ENCODE measurements at places on chromosomes 1 and 21. TPM values are rescaled to one million over a fixed set of nuclear protein-coding genes. Genes with fewer than 3 reads are reported as not detected.

GRCh38 chr1:16038620-16038912 is 5.0 kb upstream of the CLCNKB start:
- no peak overlapping the region for H3K4me3 ChIP-seq
- H3K27me3 ChIP-seq: no peaks in the 10 kb centered on the region
- H3K36me3 ChIP-seq: no peaks in the 10 kb centered on the region

DNA sequence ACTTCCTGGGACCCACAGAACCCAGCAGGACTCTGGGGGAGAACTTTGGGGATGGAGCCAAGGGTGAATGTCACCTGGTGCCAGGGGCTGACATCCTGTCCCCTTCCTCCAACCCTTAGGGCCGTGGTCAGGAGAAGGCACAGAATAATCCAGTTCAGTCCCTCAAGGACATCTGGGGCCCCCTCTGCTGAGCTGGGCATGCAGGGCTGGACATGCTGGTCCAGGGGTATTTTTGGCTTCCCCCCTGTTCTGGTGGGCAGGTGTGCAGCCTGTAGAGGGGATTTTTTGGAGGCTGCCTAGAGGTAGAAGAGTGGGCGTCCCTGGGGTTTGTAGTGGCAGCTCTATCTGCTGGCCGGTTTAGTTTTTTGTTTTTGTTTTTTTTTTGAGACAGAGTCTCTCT is 3.4 kb upstream of the CROCC start:
- no peak for DNase-seq
- H3K4me1 ChIP-seq: peaks cover 19% of the 10 kb centered on the region
- H3K36me3 ChIP-seq: no peaks in the 10 kb centered on the region
- H3K27ac ChIP-seq: no peak overlapping the region
- peaks cover 5% of the 10 kb centered on the region for H3K27me3 ChIP-seq

DNA sequence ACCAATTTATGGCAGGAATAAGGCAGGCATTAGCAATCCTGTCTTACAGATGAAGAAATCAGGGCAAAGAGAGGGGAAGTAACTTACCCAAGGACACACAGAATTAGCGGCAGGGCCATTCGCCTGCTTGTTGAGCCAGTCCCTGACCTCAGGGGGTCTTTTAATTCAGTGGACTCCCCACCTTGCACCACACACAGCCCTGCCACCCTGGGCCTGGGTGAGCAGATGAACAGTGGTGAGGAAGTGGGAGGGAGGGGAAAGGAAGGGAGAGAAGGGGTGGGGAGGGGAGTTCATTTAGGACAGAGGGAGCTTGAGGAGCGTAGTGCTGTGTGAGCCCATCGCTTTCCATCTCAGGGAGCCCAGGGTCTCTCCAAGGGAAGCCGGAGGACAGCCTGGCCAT is 34.7 kb downstream of the GLIS1 start:
- no peak for DNase-seq
- no peak overlapping the region for H3K4me3 ChIP-seq
- H3K4me1 ChIP-seq: no peaks in the 10 kb centered on the region
- peaks cover 9% of the 10 kb centered on the region for H3K27me3 ChIP-seq
- H3K27ac ChIP-seq: no peak overlapping the region
- no peaks in the 10 kb centered on the region for H3K36me3 ChIP-seq

DNA sequence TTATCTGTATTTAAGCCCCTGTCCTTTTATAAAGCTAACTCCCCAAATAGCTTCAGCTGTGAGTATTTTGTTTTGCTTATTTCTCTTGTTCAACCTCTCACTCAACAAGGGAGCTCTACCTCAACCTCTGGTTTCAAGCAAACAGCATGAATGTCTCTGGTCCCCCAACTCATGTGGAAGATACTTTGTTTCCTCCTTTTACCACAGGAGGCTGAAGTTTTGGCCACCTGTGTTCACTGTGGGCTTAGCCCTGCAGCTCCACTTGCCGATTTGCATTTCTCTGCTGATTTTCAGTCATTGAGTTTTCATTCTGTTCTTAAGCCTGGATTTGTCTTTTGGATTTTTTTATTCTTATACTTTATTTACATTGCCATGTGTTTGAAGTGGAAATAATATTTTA is 613.1 kb downstream of the USP25 start:
- DNase-seq: no peak
- H3K27ac ChIP-seq: no peak overlapping the region
- no peak overlapping the region for H3K4me3 ChIP-seq
- H3K27me3 ChIP-seq: no peaks in the 10 kb centered on the region

- no peak overlapping the region for H3K4me3 ChIP-seq
- H3K4me1 ChIP-seq: no peaks in the 10 kb centered on the region
- H3K27me3 ChIP-seq: peaks cover 2% of the 10 kb centered on the region
- no peak overlapping the region for H3K27ac ChIP-seq
- H3K36me3 ChIP-seq: no peaks in the 10 kb centered on the region
Observed at GRCh38 chr1:183061194-183061593, 38.0 kb downstream of the LAMC1 start.

DNA sequence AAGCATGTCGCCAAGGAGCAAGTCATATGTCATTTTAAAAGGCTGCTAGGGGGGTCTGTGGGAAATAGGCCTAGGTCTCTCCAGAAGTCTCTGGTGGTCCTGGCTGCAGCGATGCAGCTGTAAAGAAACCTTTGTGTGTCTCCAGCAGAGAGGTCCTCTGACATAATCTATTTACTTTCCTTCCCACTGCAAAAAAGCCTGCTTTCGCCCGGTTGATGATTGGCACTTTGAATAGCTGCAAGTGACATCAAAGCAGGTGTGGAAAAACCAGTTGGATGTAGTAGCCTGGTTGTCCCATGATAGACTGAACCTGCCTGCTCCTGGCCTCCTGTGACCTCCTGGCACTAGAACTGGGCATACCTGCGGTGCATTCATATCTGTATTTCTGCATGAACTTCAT is 13.8 kb downstream of the RASSF5 start:
- H3K27me3 ChIP-seq: no peaks in the 10 kb centered on the region
- DNase-seq: no peak
- no peaks in the 10 kb centered on the region for H3K36me3 ChIP-seq
- no peak overlapping the region for H3K4me3 ChIP-seq
- H3K27ac ChIP-seq: no peak overlapping the region

The MEX3A gene
- 1.6 TPM for total RNA-seq

GRCh38 chr1:7389201-7389905 is 381.7 kb upstream of the VAMP3 start:
- no peak overlapping the region for H3K27ac ChIP-seq
- no peak overlapping the region for H3K4me3 ChIP-seq
- no peaks in the 10 kb centered on the region for H3K36me3 ChIP-seq
- no peaks in the 10 kb centered on the region for H3K27me3 ChIP-seq
- H3K4me1 ChIP-seq: no peaks in the 10 kb centered on the region

DNA sequence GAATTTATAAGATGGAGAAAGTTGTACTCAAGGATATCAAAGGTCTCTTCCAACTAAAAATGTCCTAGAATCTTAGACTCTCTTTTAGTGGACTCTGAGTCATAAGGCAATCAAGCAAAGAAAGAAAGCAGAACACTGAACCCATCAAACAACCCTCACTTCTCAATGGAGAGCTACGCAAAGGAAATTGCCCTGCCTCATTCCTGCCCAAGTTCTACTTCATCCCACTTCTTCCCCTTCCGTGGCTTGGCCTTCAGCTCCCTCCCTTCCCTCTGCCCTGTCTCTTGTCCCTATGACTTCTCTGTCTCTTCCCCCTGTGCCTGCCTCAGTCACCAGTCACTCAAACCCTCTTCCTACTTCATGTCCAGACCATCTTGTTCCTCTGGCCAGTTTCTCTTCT is 58.5 kb downstream of the RIMS3 start:
- H3K27ac ChIP-seq: no peak overlapping the region
- H3K27me3 ChIP-seq: peaks cover 12% of the 10 kb centered on the region
- H3K4me3 ChIP-seq: no peak overlapping the region
- DNase-seq: no peak
- H3K36me3 ChIP-seq: no peaks in the 10 kb centered on the region
- H3K4me1 ChIP-seq: no peaks in the 10 kb centered on the region

The KCNJ9 gene
- total RNA-seq: not detected

GRCh38 chr1:217407534-217408001 is 223.3 kb downstream of the GPATCH2 start:
- H3K27me3 ChIP-seq: no peaks in the 10 kb centered on the region
- H3K27ac ChIP-seq: no peak overlapping the region
- H3K4me3 ChIP-seq: no peak overlapping the region
- H3K4me1 ChIP-seq: no peaks in the 10 kb centered on the region

GRCh38 chr1:22111115-22111514 is 31.8 kb downstream of the WNT4 start:
- H3K36me3 ChIP-seq: peaks cover 39% of the 10 kb centered on the region
- peaks cover 1% of the 10 kb centered on the region for H3K4me1 ChIP-seq
- H3K4me3 ChIP-seq: no peak overlapping the region
- DNase-seq: no peak

The NR0B2 gene
- total RNA-seq: not detected

DNA sequence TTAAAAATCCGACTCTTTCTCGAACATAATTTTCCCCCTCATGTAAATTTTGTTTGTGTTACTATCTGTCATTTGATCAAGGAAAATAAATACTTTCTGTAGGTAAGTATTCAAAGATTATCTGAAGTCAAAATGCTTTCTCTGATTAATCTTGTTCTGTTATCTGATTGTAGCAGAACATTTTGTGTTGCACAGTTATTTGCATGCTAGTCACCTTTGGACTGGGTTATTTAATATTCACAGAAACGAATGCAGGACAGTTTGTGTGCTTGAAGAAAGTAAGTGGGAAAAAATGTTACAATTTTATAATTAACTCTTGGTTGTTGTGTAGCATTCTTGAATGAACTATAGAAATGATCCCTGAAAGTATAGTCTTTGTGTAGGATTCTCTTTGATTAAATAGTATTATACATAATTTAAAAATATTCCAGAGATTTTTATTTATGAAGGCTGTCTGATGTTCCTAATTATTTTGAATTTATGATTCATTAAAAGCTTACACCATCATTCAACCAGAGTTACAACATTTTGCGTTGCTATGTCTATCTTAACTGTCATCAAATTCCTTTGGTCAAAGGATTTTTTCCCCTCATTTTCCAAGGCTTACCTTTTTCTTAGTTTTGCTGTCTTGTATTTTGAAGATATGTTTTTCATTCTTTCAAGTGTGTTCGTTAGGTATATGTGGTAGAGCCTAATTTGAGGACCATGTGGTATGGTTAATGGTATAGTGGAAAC is 176.6 kb downstream of the GIPC2 start:
- no peak overlapping the region for H3K27ac ChIP-seq
- no peaks in the 10 kb centered on the region for H3K27me3 ChIP-seq
- DNase-seq: no peak
- no peak overlapping the region for H3K4me3 ChIP-seq

- no peak for DNase-seq
- H3K4me3 ChIP-seq: no peak overlapping the region
- H3K27ac ChIP-seq: no peak overlapping the region
Observed at GRCh38 chr1:217435204-217435603, 195.7 kb downstream of the GPATCH2 start.

DNA sequence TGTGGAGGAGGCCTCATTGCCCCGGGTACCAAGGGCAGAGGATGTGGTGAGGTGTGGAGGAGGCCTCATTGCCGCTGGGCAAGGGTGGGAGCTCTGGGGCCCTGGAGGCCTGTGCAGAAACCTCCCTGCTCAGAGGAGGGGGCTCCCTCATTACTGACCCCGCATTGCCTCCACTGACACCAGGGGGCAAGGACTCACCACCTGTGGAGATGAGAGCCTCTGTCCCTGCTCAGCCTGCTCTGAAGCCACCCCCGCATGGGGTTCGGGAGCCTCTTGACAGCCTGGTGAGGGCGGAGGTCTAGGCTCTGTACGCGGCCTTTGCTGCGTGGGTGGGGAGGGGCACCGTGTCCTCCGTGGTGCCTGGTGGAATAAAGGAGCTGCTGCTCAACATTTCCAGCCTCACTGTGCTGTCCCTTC is 95.0 kb upstream of the COL6A1 start:
- H3K4me3 ChIP-seq: no peak overlapping the region
- H3K36me3 ChIP-seq: peaks cover 9% of the 10 kb centered on the region
- peak overlapping the region; percentile 71 for H3K27ac ChIP-seq
- H3K4me1 ChIP-seq: peaks cover 55% of the 10 kb centered on the region
- peak; percentile 15 for DNase-seq
- H3K27me3 ChIP-seq: peaks cover 30% of the 10 kb centered on the region

DNA sequence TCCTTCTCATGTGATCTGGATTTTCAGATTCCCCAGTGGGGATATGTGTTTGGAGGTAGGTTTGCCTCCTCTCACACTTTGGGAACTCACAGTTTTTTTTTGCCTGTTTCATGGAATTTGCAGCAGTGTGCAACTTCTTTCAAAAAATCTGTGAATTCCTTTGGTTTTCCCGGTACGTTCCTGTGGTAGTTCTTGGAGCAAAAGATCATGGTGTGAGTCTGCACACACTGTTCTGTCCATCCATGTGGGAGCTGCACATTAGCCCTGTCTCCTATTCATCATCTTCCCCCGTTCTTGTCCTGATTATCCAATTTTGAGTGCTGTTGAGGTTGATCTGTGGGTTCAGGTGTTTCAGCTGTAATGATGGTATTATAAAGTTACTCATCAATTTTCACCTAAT is 30.3 kb upstream of the TACSTD2 start:
- H3K27ac ChIP-seq: no peak overlapping the region
- no peak for DNase-seq
- no peaks in the 10 kb centered on the region for H3K4me1 ChIP-seq
- H3K27me3 ChIP-seq: peaks cover 31% of the 10 kb centered on the region
- H3K36me3 ChIP-seq: no peaks in the 10 kb centered on the region

DNA sequence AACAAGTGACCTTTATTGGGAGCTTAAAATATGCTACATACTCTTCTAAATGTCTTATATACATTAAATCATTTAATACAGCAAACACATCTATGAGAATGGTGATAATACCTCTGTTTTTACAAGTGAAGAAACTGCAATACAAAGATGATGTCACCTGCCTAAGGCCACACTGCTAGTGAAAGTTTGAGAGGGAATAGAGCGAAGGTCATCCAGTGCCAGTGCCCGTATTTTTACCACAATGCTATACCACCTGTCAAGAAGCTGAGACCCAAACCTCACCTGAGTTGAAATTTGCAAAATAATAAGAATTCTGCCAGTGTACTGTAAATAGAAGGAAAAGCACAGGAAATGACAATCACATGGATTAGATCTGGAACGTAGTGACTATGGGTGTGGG is 200.4 kb upstream of the TMPRSS15 start:
- H3K36me3 ChIP-seq: no peaks in the 10 kb centered on the region
- no peak overlapping the region for H3K4me3 ChIP-seq
- no peaks in the 10 kb centered on the region for H3K27me3 ChIP-seq
- no peak overlapping the region for H3K27ac ChIP-seq
- H3K4me1 ChIP-seq: no peaks in the 10 kb centered on the region

DNA sequence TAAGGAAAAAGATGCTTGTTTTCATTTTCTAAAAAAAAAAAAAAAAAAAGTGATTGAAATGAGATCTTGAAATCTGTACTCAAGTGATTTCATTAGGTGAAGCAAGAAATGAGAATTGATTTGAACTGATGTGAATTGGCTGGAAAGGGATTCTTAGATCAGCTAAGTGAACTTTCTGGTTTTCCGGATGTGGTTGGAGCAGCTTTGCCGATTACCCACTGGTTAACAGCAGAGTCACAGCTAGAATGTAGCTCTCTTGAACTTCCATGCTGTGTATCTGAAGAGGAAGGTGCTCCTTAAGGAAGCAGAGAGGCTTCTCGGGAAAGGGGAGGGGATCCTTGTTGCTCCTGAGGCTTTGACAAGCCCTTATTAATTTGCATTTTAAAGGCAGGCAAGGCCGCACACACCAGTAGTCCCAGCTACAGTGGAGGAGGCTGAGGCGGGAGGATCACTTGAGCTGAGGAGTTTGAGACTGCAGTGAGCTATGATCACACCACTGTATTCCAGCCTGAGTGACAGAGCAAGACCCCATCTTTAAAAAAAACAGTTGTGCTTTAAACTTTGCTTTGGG is 28.7 kb upstream of the PWP2 start:
- H3K4me3 ChIP-seq: no peak overlapping the region
- H3K27me3 ChIP-seq: no peaks in the 10 kb centered on the region
- H3K4me1 ChIP-seq: peaks cover 40% of the 10 kb centered on the region
- DNase-seq: no peak
- peak overlapping the region; percentile 27 for H3K27ac ChIP-seq

Data from activated T-helper 2 cell treated with anti-CD3 and anti-CD28 coated beads, Interferon-gamma antibody, Interleukin-2, Interleukin-4, amounts not matched to agents 10 μg/mL and 5 μg/mL and 100 μg/mL, durations not matched to agents 14 hours and 24 hours and 36 hours (primary cell).